ENCODE measurements at places on chromosomes 5 and 9.

GRCh38 chr5:127400539-127400938 lies 109.9 kb downstream of the MEGF10 start:
- DNase-seq: no peak

GRCh38 chr9:95750725-95751519 lies 124.6 kb upstream of the ERCC6L2 start:
- DNase-seq: no peak

- no peak for DNase-seq
Measured at GRCh38 chr9:116928884-116929283, 241.8 kb downstream of the TRIM32 start.

GRCh38 chr5:159181152-159181551 lies 28.2 kb downstream of the RNF145 start:
- DNase-seq: no peak
